ENCODE measurements at places on chromosomes 7 and 10.

DNA sequence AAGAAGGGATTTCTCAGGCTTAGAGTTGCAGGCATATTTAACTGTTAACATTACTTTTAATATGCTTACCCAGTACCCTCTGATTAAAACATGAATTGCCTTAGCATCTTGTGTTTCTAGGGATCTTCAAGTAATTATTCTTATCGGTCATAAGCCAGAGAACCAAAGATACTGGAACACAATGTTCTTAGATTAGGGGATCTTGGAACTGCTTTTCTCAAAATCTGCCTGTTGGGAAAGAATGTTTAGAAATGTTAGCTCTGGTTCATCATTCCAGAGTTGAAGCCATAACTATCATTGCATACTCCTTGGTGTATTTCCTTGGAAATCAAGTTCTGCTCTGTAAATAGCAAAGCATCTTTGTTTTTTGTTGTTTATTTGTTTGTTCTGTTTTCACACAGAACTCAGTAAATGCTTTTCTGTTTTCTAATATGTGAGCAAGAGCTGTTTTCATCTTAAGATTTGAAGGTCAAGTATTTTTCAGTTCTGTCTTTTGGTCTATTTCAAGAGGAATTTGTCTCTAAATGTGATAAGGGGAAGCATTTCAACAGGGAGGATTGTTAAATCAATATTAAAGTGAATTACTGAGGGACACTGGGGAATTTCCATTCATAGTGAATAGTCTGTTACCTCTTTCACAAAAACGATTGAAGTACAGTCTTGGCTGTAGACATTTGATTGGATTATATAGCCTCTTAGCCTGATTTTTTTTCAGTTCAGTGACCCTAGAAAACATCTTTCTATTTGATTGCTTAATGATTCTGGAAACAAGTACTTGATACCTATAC, 103.2 kb upstream of the CYP26C1 start:
- DNase-seq = no peak

- no peak for DNase-seq
Measured at GRCh38 chr7:39827571-39827970, 122.5 kb upstream of the CDK13 start.

- DNase-seq = no peak
Measured at GRCh38 chr10:36344240-36345174, 702.4 kb upstream of the FZD8 start.

DNA sequence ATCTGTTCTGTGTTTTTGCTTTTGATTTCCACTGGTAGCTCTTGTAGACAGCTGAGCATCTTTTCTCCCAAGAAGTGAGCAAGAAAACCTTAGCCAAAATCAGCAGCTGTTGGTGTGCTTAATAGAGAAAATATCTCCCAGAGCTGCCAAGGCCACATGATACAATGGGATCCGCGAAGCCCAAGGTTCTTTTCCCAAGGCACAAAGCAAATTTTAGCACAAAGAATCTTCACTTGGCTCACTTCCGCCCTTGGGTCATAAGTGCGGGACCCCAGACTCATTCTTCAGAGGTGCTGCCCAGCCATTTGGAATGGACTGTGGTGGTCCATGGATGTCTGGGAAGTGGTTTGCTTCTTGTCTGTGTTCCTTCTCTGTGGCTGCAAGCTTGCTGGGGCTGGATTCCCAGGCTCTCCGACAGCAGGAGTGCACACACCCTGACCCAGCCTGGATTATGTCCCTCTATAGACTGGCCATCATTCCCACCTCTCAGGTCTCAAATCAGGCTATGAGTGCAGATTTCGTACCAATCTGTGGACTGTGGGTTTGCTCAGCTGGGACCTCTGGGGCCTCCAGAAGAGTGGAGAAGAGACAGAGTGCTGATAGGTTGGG, 93.0 kb upstream of the TMEM72 start:
- no peak for DNase-seq

DNA sequence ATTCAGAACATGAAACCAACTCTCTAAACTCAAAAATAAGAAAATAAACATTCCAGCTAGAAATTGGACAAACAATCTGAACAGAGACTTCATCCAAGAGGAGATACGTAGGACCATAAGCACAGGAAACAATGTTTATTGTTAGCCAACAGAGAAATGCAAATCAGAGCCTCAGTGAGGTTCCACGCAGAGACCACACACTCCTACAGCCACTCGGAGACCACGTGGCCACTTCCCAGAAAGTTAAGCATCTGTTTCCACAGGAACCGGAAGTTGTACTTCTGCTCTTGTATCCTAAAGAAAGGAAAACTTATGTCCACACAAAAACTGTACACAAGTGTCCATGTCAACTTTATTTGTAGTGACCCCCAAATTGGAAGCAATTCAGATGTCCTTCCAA, 214.8 kb downstream of the MGMT start:
- no peak for DNase-seq

DNA sequence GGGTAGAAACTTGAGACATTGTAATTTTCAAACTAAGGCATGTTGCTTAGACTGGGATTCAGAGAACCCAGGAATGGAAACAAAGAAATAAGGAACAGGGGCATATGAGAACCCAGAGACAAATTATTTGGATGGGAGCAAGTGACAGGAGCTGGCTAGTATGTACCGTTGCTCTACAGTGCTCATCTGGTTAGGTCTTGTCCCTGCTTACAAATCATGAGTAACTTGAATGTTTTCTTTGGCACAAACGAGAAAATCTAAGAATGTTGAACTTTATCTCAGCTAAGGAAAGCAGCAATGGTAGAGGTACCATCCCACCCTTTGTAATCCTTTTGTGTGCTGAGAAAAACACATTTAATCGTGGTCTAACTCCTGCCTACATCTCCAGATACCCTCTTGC, 116.0 kb upstream of the IMMP2L start:
- DNase-seq = no peak

DNA sequence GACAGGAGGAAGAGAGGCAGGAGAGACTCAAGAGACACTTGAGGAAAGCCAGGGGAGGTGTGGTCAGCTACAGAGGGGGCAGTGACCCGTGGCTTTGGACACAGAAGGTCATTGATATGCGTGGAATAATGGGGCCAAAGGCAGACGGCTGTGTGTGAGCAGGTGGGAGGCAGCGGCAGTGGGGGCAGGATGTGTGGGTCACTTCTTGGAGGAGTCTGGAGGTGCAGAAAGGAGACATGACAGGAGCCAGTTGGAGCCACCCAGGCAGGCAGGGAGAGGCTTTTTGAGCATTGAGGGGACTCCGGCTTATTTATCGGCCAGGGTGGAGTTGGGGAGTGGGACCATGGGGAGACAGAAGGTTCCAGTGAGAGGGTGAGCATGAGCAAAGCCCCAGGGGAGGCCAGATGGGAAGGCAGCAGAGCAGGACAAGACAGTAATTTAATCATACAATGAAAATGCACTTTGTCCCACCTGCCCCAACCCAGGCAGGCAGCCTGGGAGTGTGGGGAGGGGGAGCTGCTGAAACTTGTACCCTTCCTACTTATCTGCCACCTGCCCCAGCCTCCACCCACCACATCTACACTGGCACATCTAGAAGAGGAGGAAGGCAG, 5.0 kb downstream of the LDB3 start:
- no peak for DNase-seq

DNA sequence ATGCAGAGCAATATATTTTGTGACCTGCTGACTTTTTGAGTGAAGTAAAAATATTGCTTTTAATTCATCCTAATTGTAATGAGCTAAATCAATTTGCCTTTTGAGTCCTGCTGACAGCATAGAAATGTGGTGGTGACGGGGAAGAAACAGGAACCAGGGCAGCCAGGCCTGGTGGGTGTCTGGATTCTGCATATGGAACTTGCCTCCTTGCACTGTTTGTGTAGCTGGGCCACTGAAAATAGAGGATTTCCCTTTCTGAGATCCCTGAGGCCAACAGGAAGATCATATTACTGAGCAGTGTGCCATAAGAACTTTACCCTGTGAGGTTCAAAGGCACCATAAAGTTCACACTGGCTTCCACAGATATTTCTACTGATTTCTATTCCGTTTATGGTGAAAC, 488.4 kb upstream of the AKR1E2 start:
- no peak for DNase-seq

DNA sequence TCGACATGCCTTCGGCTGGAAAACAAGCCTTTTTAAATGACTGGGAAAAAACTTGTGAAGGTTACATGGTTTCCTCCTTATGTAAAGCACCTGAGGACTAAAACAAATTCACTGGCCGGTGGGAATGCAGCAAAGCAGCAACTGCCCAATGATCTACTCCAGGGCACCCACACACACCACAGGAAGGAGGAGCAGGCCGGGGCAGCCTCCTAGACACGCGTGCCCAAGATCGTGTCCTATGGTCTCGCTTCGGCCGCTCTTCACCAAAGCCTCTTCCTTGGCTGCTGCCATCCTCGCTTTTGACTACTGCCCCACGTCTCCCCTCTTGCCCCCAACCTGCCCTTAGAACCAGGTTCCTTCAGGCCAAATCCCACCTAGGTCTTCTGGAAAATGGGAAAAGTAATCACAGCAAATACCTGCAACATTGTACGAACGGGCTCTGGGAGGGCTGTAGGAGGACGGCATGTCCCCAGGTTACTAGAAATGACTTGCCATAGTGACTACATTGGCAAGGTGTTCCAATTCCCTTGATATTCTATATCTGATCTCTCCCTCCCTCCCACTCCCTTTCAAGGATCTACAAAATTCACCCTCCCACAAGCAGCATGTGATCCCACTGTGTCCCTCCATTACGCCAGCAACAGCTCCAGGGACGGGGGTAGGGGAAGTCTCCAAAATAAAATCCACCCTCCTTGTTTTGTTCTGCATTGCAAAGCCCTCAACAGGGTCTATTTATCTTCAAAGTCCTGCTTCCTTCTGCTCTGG, 84.9 kb downstream of the RNF216 start:
- no peak for DNase-seq

DNA sequence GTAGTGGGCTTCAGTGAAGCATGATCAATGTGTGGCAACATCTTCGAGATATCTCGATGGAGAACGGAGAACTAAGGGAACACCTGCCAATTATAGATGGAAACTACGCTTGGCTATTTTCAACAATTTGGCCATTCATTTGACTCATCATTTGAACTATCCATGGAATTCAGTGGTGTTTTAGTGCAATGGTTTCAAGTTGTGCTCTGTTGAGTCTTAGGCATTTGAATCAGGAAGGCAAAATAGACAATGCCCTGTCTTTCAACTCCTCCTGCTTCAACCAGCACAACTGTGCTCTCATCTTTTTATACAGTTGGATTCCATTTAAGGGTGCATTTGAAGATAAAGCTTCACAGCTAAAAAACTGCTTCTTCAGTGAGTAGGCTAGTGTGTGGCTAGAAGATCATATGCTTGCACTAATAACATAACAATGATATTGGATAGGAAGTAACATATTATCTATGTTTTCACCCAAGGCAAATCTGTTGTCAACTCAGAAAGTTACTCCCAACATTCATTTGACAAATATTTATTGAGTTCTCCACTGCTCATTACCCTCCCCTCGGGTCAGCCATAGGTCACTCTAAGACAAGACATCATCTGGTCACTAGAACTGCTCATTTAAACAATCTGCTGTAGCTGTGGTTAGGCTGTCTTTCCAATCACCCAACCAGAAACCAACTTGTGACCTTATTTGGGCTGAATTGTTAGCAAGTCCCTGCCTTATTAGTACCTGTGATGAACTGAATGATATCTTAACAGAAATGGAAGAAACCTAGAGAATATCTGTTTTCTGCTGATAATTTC, 314.1 kb upstream of the SP4 start:
- DNase-seq = no peak

DNA sequence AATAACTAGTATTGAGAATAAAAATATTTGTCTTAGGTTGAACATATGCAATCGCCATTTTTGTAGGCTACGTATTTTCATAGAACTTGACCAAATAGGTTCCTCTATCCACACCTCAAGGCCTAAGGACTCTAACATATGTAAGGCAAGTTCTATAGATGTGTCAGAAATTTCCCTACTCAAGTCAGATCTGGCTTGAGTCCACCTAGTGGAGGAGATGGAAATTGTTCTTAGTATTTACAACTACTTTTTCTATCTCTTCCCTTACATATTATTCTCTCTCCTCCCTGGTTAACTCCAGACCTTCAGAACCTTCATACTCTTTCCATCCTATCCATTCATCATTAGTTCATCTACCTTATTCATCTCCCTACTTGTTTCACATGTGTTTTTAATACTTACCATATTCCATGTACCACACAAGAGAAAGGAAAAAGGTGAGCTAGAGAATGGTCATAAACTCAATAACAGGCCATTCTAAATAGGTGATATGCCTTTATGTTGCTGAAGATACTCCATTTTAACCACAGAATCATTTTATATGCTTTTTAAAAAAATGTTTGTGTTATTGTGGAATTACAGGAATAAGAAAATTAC, 174.5 kb upstream of the HDAC9 start:
- DNase-seq = no peak

DNA sequence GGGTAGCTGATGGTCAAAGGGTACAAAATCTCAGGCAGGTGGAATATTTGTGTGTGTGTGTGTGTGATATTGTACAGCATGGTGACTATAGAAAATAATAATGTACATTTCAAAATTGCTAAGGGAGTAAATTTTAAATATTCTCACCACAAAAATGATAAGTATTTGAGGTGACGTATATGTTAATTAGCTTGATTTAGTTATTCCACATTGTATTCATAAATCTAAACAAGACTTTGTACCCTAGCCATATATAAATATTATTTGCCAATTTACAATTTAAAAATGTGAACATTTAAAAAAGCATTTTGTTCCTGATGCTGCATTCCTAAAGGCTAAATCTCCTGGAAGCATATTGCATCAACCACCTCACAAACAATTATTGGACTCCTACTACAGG, 47.0 kb downstream of the PFKFB3 start:
- no peak for DNase-seq

GRCh38 chr10:53453196-53453595, 680.6 kb upstream of the MBL2 start:
- DNase-seq = no peak

- DNase-seq = no peak
Measured at GRCh38 chr7:128783143-128783861, 7.7 kb upstream of the OPN1SW start.

DNA sequence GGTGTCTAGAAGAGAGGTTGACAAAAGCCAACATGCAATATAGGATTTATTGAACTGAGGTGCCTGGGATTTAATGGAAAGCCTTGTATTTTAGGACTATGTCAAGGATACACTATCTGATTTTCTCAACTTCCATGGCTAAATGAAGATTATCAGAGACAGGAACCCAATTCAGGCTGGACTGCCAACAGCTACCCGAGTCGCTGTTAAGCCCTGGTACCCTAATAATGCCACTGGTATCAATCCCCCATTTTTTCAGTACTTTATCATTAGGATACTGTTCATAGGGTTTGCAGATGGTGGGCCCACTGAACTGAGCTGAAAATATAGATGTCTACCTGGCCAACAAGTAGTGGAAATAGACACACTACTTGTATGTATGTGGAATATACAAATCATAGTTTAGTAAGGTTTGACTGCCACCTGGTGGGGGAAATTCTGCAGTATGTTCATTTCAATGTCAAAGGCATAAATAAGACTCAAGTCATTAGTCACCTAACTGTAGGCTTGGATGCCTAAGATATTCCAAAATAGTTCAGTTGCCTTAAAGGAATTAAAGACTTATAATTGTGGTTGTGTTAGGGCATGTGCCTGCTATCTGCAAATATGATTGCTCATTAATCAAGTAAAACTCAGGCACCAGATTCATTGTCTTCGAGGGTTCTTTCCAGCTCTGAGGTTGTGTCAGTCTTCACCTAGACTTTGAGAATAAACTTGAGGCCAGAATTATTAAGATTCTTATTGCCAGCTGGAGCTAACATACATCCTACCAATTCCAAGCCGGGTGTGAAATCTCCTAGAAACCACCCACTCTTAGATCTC, 34.1 kb upstream of the NOBOX start:
- peak; percentile 11 for DNase-seq

Data from GM12878 (cell line).